ENCODE measurements at places on chromosomes 16 and 17.

DNA sequence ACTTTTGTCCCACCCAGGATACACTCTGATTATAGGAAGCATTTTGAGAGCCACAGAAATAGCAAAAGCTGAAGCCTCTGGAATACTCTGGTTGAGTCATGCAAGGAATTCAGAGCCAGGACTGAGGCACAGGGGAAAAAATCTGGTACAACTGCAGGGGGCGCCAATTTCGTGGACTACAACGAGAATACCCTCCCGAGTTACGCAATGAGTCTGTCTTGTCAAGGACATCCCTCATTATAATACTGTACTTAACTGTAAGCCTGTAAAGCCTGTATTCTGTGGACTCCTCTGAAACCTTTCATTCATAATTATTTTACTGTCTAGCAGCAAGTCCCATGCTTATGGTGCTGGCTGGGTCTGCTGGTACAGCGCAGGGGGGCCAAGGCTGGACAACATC, 7.8 kb downstream of the HOXB1 start:
- DNase-seq: no peak

GRCh38 chr16:11833951-11834695, 17.2 kb downstream of the RSL1D1 start:
- DNase-seq: peak; percentile 85

DNA sequence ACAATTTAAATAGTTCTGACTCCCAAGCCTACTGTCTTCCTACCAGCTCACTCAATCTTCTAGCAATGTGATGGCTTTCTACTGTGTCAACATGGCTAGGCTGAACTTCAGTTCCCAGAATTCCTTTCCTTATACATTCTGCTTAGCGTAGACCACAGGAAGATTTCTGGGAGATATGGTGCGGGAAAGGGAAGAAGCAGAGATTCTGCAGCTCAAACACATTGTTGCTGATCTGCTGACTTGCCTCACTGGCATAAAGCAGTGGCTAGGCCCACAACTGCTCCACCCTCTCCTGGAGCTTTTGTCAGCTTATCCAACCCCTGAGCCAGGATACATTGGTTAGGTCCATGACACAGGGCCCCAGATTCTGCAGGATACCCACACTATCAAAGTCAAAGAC, 58.8 kb downstream of the GAS7 start:
- no peak for DNase-seq

- no peak for DNase-seq
Observed at GRCh38 chr16:21614896-21615295, 15.5 kb downstream of the METTL9 start.

DNA sequence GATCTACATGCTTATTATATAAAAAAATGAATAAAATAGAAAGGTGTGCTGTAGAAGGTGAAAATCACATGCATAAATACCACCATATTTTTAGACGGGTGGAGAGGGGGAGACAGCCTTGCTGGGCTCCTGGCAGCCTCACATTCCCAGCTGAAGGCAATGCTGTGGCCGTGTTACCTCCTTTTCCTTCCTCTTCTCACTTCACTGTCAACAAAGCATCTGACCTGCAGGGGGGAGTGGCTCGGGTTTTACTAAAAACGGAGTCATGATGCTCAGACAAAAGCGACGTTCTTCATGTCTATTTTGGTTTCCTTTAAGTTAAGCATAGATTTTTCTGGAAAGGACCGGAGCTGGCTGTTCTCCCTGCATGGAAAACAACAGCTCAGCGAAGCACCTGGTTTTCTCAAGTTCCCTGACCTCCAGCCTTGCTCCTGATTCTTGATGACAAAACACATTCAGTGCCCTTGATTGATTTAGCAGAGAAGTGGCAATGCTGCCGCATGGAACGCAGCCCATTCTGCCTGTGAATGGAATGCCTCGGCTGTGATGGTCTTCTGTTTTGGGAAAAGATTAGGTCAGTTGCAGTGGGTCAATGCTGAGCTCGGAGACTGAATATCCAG, 5.5 kb upstream of the RPTOR start:
- no peak for DNase-seq

DNA sequence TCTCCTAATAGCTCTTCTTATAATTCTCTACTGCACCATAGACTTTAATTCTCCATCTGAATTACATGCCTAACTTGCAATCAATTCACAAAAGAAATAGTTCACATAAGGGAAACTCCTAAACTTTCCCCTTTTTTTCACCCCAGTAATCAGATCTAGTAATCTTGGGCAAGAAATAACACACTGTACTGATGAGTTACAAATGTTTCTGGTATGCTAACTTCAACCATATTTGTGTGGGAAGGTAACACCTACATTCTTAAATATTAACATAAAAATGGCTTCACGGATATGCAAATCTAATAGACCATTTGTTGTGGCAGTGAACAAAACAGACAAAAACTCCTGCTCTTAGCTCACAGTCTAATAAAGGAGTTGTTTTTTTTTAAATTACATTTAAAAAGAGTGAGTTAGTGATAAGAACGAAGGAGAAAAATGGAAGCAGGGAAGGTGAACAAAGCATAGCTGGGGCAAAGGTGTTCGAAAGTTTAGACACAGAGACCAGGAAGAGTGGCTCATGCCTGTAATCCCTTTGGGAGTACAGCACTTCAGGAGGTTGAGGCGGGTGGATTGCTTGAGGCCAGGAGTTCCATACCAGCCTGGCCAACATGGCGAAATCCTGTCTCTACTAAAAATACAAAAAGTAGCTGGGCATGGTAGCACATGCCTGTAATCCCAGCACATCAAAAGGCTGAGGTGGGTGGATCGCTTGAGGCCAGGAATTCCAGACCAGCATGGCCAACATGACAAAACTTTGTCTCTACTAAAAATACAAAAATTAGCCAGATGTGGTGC, 34.8 kb downstream of the CMTM3 start:
- DNase-seq: peak; percentile 53

GRCh38 chr17:42018339-42018738, 1.1 kb upstream of the DNAJC7 start:
- no peak for DNase-seq

DNA sequence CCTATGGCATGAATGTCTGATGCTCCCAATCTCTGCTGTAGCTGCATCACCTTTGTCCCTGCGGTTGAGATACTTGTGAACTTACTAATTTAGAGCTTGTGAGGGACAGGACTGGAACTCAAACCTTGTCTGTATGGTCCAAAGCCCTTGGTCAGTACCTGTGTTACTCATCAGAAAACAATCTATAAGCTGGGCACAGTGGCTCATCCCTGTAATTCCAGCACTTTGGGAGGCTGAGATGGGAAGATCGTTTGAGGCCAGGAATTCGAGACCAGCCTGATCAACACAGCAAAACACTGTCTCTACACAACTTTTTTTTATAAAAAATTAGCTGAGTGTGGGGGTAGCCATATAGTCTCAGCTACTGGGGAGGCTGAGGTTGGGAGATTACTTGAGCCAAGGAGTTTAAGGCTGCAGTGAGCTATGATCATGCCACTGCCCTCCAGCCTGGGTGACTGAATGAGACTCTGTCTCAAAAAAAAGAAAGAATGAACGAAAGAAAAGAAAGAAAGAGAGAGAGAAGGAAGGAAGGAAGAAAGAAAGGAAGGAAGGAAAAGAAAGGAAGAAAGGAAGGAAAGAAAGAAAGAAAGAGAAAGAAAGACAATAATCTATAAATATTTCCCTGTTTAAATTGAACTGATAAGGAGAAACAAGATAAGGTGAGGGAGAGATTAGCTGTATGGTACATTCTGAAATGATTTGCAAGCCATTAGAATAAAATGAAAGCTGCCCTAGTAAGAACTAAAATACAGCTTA, 31.7 kb upstream of the MYH10 start:
- no peak for DNase-seq

DNA sequence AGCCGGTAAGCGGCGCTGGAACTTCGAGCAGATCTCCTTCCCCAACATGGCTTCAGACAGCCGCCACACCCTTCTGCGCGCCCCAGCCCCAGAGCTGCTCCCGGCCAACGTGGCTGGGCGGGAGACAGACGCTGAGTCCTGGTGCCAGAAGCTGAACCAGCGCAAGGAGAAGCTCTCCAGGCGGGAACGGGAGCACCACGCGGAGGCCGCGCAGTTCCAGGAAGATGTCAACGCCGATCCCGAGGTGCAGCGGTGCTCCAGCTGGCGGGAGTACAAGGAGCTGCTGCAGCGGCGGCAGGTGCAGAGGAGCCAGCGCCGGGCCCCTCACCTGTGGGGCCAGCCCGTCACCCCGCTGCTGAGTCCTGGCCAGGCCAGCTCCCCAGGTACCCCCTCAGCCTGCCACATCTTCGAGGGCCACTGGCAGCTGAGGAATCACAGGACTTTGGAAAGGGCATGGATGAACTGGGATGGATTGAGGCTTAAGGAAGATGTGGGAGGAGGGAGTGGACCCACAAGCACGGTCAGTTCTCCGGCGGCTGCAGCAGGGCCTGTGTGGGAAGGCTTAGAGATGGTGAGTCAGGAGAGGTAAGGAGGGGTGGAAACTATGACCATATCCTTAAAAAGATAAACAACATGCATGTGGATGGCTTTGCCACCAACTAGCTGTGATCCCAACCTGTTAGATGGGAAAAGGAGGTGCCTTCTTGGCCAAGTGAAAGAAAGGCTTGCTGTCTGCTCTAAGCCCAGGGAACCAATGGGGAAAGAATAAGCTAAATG, 3.4 kb upstream of the LLGL2 start:
- no peak for DNase-seq

- peak; percentile 28 for DNase-seq
Observed at GRCh38 chr16:9372934-9373890, 281.8 kb downstream of the HAPSTR1 start.

GRCh38 chr16:20216591-20217217, 110.6 kb downstream of the GP2 start:
- DNase-seq: no peak

GRCh38 chr17:68579194-68579927, 21.8 kb downstream of the FAM20A start:
- DNase-seq: no peak

DNA sequence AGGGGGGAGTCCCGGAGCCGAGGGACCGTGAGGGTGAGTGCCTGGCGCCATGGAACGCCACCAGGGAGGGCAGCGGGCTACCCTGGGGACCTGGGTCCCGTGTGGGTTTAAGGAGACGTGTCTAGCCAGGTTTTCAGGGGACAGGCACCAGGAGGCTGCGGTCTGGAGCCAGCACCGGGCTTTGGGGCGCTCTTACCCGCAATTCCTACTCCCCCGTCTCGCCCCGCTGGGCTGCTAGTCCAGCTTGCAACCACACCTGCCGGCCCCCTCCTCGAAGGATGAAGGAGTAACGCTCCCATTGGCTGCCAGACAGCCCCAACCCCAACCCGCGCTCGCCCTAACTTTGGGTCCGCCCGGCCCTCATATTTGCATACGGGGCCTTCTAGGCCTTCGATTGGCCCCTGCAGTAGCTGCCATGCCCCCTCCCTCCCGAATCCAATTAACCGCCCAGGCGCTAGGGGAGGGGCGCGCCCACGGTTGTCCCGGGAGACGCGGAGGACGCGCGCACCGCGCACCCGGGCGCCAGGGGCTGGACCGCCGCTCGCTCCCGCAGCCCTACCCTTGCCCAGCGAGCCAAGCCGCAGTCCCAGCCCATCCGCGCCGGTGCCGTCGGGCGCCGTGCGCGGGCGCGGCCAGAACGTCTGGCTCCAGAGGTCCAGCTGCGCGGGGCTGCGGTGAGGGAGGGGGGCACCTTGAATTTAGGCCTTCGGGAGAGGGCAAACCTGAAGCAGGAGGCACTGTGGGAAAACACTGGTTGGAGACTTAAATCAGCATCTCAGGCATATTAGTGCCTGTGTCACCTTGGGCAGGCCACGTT, at the start of gene TTLL6:
Gene TTLL6, minus strand, starts transcription at position 456 of the 817 bp plus-strand sequence. Its CDS starts 157 bp downstream, at position 299.
- peak; percentile 95 for DNase-seq

- DNase-seq: no peak
Observed at GRCh38 chr16:12323007-12323758, 346.6 kb downstream of the SNX29 start.

Measured in cardiac muscle cell (in vitro differentiated cells and primary cell).